ENCODE measurements at places on chromosomes 5 and 9.
A peak's percentile ranks its signal among the peaks of the same experiment; 100 is the strongest.

DNA sequence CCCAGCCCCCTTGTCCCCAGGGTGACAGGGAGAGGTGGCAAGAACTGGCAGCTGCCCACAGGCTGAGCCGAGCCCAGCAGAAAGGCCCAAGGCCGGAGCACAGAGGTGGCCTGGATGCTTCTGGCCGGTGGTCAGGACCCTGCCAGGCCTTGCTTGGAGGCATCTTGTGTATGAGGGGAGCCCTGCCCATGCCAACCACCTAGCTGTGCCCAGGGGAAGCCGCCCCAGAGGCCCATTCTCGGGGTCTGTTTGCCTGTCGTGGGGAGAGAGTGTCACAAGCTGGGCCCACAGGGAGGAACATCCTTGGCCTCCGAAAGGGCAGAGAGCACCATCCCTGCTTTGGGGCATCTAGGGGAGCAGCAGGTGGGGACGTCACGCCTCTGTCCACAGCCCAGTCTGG lies 10.0 kb downstream of the NKD2 start:
- DNase-seq = no peak

DNA sequence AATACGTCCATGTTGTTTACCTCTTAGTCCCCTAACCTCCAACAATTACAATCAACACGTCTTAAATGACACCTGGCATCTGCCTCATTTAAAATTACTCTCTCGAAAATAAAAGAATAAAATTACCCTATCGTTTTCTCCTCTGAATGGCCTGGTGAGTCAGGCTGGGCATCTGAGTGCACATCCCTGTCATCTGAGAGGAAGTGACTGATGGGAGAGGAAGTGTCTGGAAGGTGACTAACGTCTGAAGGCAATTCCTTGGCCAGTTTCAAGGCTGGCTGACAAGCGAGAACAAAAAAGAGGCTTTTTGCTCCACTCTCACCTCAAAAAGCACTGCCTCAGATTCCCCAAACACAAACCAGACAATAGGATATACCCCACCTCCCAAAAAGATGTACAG lies 57.7 kb downstream of the MAPKAP1 start:
- DNase-seq = no peak

DNA sequence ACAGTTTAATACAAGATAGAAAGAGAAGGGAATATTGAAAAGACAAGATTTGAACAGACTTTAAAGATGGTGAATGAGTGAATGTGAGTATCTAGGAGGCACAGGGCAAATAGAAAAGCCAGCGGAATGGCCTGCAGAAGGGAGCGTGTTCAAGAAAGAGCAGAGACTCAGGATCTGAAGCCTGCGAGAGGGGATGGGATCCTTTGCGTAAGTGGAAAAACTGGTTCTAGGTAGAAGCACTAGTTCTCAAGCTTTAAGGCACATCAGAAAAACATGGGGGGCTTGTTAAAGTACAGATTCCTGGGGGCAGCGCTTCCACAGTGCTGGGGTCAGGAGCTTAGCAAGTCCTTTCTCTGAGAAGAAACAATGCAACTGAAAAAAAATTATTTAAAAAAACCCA lies 94.8 kb upstream of the NFIL3 start:
- DNase-seq = no peak

DNA sequence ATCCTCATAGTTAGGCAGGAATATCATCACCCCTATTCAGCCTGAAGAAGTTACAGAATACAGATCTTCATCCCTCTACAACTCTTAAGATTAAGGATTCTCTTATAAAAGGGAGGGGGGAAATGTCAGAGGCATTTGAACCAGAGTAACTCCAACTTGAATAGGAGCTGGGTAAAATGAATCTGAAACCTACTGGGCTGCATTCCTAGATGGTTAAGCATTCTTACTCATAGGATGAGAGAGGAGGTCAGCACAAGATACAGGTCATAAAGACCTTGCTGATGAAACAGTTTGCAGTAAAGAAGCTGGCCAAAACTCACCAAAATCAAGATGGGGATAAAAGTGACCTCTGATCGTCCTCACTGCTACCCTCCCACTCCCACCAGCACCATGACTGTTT lies 14.4 kb downstream of the FREM1 start:
- DNase-seq = no peak

- peak; percentile 67 for DNase-seq
These were observed 1.5 kb downstream of the GGTA1 start for GRCh38 chr9:121498150-121498486.

DNA sequence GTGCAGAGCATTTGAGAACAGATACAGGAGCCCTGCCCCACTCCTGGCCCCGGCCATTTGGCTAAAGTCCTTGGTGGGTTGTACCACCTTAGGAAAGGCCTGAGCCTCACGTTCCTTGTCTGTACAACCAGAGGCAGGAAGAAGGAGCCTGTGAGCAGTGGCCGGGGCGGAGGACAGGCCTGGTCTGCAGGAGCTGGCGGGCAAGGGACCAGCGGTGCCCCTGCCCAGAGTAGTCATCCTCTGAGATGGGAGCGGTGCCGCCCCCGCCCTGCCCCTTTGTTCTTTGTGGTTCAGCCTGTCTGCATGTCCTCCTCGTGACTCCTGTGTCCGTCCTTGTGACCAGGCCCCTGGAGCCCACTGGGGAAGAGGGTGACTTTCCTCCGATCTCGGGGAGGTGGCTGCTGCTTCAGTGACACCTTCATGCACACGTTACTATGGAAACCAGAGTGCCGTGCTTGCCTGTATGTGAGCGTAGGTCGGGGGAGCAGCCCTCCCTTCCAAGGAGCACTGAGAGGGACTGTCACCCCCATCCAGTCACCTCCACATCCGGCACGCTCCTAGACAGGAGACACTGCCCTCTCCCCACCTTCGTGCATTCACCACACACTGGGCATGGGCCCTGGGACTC lies 42.9 kb downstream of the UNC5A start:
- no peak for DNase-seq

DNA sequence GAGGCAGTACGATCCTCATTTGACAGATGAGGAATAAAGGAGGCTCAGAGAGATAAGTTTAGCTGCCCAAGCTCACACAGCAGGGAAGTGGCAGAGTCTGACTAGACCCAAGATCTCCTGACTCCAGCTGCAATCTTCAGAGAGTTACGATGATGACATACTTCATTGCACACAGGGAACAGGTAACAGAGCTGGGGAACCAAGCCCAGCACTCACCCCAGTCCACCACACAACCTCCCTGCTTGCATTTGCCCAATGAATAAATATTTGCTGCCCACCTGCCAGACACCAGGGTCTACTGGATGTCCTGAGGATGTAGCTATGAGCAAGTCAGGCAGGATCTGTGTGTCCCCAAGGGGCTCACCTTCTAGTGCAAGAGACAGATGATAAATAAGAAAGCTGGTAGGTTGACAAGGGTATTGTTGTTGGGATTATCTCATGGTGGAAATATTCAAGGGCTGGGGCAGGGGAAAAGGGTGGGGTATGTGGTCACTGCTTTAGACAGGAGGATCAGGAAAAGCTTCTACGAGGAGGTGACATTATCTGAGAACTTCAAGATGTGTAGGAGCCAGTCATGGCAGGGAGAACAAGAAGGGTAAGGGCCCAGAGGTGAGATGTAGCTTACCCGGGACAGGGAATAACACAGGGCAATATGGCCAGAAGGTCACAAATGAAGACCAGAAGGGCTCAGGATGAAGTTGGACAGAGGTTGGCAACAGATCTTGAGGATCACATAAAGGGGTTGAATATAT lies 28.6 kb upstream of the CPEB4 start:
- DNase-seq = no peak

All from HepG2 (cell line).